CD4-positive, alpha-beta T cell treated with Interleukin-6 at 100 ng/mL for 8 hours (primary cell): ENCODE measurements at places on chromosomes 13 and 19.

- DNase-seq = no peak
Measured at GRCh38 chr19:16336571-16336970, 11.9 kb downstream of the KLF2 start.

GRCh38 chr13:31870511-31870910, 131.2 kb downstream of the RXFP2 start:
- DNase-seq = no peak

DNA sequence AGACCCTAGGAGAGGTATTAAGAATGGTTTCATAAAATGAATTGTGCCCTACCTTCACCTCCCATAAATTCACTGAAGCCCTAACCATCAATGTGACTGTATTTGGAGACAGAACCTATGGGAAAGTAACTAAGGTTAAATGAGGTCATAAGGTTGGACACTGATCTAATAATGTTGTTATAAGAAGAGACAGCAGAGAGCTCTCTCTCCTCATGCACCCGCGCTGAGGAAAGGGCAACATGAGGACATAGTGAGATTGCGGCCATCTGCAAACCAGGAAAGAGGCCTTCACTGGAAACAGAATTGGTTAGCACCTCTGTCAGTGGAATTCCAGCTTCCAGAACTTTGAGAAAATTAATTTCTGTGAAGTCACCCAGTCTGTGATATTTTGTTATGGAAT, 1396.1 kb upstream of the MIR17HG start:
- no peak for DNase-seq

DNA sequence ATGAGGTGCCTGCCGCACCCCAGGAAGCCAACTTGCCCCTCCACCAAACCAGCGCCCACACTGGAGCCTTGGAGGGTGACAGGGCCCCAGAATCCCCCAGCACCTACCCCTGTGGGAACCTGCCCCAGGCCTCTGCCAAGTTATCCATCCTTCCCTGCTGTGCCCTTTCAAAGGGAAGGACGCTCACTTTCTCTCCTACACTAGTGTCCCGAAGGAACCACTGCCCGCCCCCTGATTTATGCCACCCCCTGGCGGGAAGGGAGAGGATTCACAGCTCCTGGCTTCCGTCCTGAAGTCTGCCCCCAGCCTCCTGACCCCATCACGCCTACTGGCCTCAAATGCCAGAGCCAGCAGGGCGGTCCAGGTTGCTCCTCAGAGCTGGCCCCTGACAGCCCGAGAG, 1.4 kb downstream of the EVI5L start:
- DNase-seq = no peak

DNA sequence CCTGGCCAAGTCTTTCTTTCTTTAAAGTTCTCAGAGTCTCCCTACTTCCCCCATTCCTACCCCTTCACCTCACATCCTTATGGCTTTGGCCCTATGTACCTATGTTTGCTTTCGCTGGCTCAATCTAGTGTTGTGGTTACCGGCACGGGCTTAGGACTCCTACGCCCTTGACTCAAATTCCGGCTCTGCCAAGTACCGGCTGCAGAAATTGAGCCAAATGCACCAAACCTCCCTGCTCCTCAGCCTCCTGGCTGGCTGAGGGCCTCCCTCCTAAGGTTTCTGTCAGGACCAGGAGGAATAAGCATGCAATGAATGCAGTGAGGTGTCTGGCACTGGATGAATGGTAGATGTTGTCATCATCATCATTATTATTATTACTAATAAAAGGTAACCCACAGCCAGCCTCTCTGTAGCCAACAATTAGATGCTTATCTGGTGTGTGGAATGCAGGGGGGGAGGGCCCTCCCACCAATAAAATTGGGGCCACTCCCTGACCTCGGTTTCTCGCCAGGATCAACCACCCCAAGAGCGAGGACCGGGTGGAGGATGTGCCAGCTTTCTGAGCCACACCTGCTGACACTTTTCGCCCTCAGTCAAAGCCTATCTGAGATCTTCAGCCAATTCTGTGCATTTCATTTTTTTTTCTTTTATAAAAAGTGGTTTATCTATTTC, 20.7 kb downstream of the KLK5 start:
- no peak for DNase-seq

DNA sequence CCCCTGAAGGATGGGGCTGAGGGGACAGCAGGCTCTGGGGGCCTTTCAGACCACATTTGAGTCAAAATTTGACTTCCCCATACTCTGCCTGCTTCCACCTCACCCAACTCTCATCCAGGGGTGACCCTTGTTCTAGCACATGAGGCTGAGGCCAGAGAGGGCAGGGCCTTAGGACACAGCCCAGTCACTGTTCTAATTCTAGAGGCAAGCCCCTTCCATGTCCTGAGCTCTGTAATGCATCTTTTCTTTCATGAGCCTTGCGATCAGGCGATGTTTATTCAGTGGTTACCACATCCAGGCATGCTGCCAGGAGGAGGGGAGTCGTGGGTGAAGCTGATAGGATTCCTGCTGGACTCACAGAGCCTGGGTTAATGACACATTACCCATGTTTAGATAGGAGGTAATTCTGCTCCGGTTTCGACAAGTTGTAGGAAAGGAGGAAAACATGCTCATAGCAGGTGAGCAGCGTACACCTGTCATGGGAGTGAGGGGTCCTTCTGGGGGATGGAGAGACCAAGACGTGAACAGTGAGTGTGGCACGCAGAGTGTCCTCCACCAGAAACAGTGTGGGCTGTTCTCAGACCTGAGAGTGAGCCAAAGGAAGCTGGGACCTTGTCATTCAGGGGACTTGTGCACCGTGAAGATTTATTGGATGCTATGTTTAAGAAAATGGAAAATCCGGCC, 9.3 kb downstream of the RPS9 start:
- no peak for DNase-seq

GRCh38 chr13:33262997-33263396, 22.6 kb downstream of the STARD13 start:
- DNase-seq = no peak

GRCh38 chr19:30908262-30908771, 440.9 kb downstream of the TSHZ3 start:
- DNase-seq = no peak

- DNase-seq = no peak
Measured at GRCh38 chr13:101941095-101941783, 460.6 kb downstream of the FGF14 start.

DNA sequence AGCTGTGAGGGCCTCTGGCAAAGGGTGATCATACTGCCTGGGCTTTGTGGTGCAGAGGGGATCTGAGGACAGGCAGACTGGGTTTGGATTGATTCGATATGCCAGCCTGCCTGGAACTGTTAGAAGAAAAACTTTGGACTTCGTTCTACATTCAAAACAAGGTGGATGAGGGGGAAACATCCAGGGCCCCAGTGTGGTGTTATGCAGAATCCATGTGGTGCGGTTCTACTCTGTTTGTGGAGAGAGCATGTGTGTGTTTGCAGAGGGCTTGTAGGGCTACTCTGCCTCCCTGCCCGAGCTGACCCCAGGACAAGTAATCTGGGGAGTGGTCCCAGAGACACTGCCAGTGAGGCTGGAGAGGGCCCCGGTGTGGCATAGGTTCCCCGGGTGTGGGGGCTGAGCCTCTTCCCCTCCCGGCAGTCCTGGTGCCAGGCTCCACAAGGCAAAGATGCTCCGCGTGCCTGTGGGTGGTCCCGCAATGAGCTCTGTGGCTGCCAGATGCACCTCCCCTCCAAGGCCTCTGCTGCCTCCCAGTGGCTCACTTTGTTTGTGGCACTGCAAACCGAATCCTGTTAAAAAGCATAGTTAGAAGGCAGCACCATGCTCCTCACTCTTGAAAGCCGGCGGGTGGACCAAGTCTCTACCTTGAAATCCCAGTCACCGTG, 22.3 kb upstream of the TFDP1 start:
- DNase-seq = no peak

DNA sequence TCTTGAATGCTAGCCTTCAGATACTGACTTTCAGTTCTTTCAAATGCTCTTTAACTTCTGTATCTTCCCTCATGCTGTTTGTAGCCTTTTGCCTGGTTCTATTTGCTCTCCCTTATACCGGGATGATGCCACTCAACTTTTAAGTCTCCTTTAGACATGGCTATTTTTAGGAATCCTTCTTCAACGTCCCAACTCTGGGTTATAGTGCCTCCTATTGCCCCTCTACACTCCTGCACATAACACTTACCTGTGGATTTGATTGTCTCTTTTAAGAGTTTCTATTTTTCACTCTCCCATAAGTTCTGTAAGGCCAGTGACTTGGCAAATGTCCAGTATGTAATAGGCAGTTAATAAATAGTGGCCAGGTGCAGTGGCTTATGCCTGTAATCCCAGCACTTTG, 343.0 kb downstream of the KLF5 start:
- no peak for DNase-seq

GRCh38 chr19:47379381-47379938, 30.3 kb downstream of the DHX34 start:
- DNase-seq = no peak

DNA sequence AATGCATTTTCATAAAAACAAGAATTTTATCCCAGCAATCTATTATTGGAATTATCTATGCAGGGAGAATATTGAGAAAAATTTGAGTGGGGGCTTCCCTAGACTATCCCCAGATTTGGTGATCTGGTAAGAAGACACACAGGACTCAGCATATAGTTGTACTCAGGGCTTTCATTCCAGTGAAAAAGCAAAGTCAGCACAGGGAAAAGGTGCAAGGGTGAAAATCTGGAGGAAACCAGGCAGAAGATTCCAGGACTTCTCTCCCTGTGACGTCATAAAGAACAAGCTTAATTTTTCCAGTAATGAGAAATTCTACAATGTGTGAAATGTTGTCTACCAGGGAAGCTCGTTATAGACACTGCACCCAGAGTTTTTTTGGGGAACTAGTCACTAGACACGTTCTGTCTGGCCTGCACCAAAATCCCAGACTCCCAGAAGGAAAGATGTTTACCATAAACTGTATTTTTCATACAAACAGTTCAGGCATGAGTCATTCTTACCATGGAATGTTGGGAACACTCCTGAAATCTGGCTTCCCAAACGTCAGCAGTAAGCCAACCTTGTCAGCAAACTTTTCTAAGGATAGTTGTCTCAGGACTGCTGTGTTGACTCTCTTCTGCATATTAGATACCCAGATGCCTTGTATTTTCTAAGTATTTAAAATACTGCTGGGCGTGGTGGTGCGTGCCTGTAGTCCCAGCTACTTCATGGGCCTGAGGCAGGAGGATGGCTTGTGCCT, 107.4 kb downstream of the DNAJC3 start:
- DNase-seq = no peak

DNA sequence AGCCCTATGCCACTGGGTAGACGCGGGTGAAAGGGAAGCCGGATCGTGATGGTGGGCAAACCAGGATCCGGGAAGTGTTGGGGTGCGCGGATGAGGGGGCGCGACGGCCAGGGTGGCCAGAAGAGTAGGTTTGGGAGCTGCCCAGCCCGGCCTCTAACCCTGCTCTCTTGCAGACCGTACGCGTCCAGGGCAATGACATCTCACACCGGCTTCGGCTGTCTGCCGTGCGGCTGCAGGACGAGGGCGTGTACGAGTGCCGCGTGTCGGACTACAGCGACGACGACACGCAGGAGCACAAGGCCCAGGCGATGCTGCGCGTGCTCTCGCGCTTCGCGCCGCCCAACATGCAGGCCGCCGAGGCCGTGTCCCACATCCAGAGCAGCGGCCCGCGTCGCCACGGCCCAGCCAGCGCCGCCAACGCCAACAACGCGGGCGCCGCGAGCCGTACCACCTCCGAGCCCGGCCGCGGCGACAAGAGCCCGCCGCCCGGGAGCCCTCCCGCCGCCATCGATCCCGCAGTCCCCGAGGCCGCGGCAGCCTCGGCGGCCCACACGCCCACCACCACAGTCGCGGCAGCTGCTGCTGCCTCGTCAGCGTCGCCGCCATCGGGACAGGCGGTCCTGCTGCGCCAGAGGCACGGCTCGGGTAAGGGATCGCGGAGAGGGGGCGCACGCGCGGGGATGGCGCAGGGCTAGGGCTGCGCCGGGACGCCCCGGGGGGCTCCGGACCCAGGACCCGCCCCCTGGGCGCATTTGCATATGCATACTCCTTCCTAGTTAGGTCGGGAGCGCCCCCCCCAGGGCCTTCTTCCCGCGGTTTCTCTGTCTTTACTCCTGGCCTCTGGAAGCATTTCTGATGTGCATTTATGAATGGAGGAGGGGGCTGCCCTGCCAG, 4.1 kb downstream of the VSTM2B start:
- DNase-seq = no peak

- DNase-seq = peak; percentile 66
Measured at GRCh38 chr19:18700501-18701249, 17.2 kb downstream of the CRTC1 start.

DNA sequence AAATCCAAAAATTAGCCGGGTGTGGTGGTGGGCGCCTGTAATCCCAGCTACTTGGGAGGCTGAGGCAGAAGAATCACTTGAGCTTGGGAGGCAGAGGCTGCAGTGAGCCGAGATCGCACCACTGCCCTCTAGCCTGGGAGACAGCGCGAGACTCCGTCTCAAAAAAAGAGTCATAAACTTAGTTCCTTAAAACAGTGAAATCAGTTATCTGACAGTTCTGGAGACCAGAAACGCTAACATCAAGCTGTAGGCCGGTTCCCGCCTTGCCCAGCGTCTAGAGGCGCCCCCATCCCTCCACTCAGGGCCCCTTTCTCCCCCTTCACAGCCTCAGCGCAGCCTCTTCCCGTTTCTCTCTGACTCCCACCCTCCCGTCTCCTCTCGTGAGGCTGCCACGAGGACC, 11.9 kb downstream of the ADAT3 start:
- no peak for DNase-seq

- no peak for DNase-seq
Measured at GRCh38 chr19:45473682-45474605, 6.1 kb downstream of the FOSB start.

GRCh38 chr13:112178769-112179168, 111.8 kb downstream of the SOX1 start:
- DNase-seq = no peak

DNA sequence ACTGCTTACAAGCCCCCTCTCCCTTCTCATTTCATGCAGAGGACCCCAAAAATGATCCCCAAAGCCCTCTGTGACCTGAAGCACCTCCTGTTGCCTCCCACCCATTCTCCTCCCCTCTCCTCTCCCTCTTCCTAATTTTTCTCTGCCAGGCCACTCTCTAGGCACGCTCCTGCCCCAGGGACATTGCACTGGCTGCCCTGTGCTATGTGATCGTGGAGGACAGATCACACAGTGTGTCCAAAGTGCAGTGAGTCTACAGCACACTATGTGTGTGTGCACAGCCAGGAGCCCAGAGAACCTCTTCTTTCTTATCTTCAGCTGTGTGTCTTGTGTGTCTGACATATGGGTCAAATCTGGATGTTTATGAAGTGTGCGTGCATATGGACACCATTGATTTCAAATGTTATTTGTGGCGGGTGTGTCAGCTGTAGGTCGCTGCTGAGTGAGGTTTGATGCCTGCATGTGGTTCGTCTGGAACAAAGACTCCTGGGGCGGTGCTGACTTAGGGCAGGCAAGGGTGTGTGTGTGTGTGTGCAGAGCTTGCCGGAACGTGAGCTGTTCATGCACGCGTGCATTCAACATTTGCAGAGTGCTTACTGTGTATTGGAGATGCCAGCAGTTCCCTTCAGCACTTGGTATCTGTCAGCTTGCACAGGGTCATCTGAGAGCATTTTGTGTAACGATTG, 2.1 kb upstream of the KLHL26 start:
- DNase-seq = no peak

DNA sequence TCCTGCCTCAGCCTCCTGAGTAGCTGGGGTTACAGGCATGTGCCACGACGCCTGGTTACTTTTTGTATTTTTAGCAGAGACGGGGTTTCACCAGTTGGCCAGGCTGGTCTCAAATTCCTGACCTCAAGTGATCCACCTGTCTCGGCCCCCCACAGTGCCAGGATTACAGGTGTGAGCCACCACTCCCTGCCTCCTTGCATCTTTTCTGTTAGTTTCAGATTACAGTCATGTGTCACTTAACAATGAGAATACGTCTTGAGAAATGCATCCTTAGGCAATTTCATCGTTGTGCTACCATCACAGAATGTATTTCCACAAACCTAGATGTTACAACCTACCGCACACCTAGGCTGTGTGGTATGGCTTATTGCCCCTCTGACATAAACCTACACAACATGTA, 180.4 kb downstream of the TM9SF2 start:
- DNase-seq = no peak
